ENCODE measurements at places on chromosomes 3 and 15.

GRCh38 chr3:43093006-43093405 is 12.9 kb downstream of the POMGNT2 start:
- no peak for DNase-seq

GRCh38 chr15:25172691-25173090 is 217.9 kb downstream of the SNRPN start:
- no peak for DNase-seq

DNA sequence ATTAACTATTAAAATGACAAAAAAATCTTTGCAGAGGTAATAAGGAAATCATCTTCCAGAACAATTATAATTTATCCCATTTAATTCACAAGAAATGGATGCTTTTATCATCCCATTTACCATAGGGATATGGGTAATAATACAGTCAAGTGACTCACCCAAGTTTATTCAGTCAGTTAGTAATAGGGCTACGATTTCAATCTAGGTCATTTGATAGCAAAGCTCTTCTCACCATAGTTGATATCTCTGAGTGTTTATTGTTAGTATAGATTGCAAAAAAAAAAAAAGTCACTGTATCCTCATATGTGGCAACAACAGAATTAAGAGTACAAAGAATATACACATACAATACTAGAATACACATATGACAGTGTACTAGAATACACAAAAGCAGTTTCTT is 797.1 kb downstream of the ROBO1 start:
- no peak for DNase-seq

DNA sequence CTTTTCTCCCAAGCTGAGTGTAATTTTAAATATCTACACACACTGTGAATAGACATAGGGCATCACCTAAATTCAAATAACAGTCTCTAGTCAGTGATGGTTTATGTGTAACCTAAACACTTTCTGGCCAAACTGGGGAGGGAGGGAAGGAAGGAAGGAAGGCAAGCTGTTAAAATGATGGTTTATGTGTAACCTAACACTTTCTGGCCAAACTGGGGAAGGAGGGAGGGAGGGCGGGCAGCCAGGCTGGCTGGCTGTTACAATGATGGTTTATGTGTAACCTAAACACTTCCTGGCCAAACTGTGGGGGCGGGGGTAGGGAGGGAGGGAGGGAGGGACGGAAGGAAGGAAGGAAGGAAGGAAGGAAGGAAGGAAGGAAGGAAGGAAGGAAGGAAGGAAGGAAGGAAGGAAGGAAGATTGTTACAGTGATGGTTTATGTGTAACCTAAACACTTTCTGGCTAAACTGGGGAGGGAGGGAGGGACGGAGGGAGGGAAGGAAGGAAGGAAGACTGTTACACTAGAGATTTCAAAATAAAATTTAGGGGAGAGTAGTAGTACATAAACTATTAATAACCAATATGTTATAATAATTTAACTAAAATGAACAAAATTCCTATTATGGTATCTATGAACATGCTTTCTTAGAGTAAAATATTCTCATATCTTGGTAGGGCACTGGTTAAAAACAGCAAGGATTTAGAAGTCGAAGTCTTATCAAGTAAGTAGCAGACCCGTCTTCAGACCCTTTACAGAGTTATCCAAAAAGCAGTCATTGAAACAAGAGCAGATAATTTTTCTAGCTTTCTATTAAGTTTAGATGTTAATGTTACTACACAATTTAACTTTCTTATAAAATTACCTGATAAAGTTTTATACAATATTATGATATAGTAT is 148.1 kb downstream of the LMLN start:
- no peak for DNase-seq

DNA sequence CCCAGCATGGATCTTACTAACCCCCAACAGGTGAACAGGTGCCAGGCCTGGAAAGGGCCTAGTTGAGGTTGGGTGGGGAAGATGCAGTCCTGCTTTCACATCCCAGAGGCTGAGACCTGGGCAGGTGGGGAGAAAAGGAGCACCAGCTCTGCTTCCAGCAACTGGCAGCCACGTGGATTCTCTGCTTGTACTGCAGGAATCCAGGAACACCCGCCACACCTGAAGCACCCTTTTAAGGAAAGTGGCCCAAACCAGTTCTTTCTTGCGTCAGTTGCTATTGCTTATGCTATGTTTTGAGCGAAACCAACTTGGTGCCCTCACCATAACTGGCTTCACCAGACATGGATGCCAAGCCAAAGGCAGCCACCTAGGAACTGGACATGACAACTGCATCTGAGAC is 28.1 kb upstream of the NEO1 start:
- DNase-seq, result no peak

GRCh38 chr15:49844390-49844789 is 223.5 kb downstream of the DTWD1 start:
- no peak for DNase-seq

DNA sequence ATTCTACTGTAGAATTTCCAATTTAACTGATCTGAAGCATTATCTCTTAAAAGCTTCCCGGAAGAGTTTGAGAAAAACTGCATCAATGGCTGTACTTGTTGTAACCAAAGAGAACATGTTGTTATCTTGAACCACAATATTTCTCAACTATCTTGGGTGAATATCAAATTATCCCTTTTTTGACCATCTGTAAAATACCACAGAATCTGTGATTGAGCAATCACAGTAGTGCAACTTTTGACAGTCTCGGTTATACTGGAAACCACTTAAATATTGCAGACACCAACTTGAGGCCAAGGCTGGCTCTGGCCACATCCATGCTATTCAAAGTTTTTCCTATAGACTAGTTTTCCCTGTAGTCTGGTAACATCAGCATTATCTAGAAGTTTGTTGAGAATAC is 842.8 kb upstream of the EPHA6 start:
- DNase-seq, result no peak

DNA sequence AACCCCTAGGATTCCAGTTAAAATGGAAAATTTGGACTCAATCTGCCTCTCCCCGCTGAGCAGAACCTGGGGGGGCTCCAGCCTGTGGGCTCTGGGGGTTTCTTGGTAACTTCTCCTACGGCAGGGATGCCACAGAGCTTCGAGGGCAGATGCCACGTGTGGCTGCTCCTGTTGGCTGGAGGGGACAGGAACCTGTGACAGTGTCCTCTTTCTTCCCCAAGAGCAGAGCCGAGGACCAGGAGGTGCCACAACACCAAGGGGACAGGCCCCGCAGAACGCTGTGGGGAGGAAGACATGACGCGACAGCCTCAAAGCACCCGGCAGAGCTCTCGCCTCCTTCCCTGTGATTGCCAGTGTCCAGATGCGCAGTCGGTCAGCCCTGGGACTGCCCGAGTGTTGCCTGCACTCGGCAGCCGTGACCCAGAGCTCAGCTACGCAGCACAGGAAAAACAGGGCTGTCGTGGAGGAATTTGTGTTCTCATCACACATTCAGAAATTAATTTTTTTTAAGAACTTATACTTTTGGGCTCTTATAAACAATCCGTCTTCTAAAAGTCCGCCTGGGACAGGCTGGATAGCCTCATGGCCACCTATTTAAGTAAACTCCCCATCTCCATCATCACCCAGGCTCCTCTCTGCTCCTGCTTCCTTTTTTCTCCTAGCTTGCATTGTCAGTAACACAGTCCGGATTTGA is 131.9 kb upstream of the MEF2A start:
- DNase-seq, result peak; percentile 53

DNA sequence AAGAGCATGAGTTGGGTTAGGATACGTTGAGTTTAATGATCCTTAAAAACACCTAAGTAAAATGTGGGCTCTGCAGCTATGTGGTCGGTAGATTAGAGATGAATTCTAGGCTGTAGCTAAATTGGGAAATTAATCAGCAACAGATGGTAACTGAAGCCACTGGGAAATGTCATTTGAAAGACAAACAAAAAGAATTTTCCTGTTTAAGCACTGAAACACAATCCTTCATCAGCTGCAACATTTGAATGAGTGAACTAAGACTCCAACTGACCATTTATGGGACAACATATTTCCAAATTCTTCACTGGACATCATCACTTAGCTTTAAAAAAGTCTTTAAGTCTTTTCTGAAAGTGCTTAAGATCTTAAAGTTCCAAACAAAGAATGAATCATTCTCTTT is 226.9 kb downstream of the ZNF385D start:
- no peak for DNase-seq

DNA sequence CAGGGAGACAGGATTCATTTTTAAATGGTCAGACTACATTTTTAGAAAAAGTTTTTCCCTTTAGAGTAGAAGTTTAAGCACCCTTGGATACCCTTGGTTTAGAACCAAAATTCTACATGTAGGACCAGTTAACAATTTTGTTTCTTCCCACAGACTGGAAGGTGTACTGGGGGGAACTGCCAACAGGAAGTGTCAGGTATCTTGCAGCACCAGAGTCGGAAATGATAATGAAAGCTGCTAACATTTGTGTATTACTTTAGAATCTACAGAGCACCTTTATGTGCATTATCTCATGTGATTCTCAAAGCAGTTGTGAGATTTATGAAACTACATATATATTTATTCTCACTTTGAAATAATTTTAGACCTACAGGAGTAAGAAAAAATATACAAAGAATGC is 21.5 kb downstream of the SPRED1 start:
- no peak for DNase-seq

DNA sequence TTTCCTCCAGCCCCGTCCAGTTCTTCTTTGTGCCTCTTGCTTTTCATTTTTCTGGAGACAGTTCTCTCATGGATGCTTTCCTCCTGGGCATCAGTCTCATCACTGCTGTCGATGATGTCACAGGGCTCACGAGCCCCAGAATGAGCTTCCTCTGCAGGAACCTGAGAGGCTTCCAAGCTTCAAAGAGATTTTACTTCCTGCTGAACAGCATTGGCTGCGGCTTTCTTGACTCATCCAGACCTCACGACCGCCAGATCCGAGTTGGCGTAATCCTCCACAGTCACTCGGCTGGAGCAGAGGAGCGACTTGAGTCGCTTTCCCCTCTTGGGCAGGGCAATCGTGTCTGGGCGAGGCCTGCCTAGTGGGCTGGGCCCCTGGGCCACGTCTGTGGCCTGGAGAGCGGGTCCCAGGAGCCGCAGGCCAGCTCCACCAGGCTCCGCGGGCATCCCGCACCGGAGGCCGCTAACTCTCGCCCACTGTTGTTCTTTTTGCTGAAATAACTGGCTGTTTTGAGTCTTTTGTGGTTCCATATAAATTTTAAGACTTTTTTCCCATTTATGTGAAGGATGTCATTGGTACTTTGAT is 20.8 kb upstream of the FAN1 start:
- DNase-seq, result no peak

GRCh38 chr3:13148561-13149329 is 75.5 kb upstream of the IQSEC1 start:
- DNase-seq, result no peak

DNA sequence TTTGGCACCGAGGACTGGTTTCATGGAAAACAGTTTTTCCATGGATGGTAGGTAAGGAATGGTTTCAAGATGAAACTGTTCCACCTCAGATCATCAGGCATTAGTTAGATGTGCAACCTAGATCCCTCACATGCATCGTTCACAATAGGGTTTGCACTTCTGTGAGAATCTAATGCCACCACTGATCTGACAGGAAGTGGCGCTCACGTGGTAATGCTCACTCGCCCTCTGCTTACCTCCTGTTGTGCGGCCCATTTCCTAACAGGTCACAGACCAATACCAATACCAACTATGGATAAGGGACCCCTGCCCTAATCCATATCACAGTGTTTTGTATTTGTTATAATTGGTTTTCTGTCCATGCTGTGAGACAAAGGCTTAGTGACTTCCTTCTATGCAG is 58.9 kb downstream of the SLMAP start:
- no peak for DNase-seq

DNA sequence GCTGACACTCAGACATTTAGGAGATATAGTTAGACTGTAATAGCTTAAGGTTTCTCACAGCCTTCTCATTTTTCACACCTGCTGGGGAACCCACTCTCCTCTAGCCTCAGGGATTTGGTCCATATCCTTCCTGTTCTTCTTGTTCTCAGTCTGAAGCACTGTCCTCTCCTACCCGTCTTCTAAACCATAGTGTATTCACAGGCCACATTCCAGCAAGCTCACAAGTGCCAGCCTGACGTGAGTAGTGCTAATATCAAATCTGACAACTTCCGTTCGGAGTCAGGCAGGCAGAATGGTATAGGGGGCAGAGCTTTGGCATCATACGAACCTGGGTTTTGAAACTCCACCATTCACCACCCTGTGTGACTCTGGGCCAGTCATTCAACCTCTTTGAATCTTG is 6.9 kb upstream of the CA12 start:
- DNase-seq, result peak; percentile 30

- DNase-seq, result no peak
Observed at GRCh38 chr15:80328496-80328895, 75.7 kb upstream of the ARNT2 start.

GRCh38 chr15:70120958-70121623 is 23.4 kb upstream of the TLE3 start:
- no peak for DNase-seq

DNA sequence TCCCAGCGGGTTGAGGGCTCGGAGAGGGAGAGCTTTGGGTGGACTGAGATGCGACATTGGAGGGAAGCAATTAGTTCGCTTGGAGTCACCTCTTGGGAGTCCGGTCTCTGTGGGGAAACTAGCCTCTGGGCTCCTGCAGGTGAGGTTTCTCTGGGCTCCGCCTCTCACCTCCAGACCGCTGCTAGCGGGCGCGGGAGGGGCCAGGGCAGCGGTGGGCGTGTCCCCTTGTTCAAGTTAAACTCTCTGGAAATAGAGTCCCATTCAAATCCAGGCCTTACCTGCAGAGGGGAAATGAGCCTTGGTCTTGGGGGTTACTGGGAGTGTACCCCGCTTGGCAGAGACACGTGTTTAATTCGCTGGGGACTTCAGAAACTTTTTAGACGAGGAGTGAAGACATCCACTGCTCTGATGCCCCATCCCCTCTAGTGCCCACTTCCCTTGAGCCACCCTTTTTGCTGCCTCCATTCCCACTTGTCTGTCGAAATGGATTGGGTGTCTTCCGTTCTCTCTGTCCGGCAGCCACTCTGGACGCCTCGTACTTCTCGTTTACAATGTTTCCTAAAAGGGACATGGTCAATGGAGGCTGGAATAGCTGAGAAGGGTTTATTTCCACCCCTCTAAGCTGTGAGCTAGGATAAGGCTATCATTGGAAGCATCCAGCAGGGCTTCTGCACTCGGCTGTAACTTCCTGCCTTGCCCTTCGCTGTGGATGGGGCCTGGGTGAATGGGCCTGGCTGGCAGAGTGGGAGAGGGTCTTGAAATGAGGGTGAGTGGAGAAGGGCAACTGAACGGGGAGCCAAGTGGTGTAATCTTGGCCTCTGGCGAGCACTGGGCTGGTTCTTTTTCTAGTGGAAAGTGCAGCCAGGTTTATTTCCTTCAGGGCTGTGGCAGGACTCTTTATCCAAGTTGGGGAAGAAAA is 1.1 kb downstream of the MITF start:
- peak; percentile 18 for DNase-seq

Data from lung (tissue), 17 donors.